SHP77 treated with DMSO at 0.1 percent for 48 hours (cell line): ENCODE measurements at places on chromosomes 5 and 9.

DNA sequence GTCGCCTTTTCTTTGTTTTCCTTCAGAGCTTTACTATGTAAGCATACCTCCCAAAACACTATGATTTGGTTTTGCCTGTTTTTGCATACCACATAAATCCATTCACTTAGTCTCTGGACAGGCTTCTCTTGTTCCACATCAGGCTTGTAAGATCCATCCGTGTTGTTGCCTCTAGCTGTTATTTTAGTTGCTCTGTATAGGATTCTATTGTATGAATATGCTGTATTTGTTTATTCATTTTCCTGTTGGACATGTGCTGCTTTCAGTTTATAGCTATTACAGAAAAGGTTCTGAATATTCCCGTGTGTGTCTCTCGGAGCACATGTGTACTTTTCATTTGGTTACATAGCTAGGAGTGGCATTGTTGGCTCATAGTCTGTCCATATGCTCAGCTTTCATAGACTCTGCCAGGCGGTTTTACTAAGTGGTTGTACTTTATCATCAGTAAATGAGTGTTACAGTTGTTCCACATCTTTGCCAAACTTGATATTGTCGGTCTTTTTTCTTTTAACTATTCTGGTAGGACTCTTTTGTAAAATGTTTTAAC is 41.8 kb downstream of the NUP214 start:
- DNase-seq = no peak

DNA sequence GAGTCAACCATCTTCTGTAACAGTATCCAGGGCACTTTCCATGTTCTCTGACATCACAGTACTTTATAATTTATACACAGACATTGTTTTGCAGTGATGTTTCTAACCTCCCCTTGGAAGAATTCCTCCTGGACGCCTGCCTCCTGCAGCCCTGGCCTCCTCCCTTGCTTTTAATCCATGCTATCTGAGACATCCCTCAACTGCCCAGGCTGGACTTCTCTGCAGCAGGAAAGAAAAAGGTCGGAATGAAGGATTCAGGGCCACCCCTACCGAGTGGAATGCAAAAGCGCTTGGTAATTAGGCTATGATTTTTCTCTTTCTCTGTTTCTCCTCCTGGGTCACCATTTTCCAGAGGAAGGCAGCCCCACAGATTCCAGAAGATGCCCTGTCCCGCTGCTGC is 47.0 kb upstream of the SHC3 start:
- no peak for DNase-seq

- DNase-seq = no peak
These were observed 1.3 kb downstream of the TNPO1 start for GRCh38 chr5:72817671-72818266.

GRCh38 chr9:117704024-117704575 is at the start of gene TLR4:
Gene TLR4, plus strand, starts transcription at chr9:117704403. Its CDS starts 70 bp downstream, at chr9:117704473.
- DNase-seq = no peak

DNA sequence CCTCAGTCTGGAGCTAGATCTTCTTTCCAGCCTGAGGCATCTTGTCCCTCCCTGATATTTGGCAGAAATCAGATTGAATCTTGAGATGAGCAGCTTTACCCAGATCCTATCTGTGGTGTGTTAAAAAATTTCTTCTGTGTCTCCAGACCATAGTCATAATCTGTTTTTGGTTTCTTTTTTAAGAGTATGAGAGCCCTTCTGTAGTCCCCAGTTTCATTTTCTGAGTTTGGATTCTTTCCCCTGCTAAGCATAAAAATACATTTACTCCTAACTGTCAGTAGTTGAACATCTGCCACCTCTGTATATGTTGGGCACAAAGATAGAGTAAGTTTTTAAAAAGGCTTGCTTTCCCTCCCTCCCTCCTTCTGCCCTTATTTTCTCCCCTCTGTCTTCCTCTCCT is 137.7 kb downstream of the CNTLN start:
- DNase-seq = no peak

GRCh38 chr5:131999441-132000240 is 11.8 kb downstream of the ACSL6 start:
- no peak for DNase-seq

- no peak for DNase-seq
These were observed 130.2 kb downstream of the MAT2B start for GRCh38 chr5:163635631-163636030.

DNA sequence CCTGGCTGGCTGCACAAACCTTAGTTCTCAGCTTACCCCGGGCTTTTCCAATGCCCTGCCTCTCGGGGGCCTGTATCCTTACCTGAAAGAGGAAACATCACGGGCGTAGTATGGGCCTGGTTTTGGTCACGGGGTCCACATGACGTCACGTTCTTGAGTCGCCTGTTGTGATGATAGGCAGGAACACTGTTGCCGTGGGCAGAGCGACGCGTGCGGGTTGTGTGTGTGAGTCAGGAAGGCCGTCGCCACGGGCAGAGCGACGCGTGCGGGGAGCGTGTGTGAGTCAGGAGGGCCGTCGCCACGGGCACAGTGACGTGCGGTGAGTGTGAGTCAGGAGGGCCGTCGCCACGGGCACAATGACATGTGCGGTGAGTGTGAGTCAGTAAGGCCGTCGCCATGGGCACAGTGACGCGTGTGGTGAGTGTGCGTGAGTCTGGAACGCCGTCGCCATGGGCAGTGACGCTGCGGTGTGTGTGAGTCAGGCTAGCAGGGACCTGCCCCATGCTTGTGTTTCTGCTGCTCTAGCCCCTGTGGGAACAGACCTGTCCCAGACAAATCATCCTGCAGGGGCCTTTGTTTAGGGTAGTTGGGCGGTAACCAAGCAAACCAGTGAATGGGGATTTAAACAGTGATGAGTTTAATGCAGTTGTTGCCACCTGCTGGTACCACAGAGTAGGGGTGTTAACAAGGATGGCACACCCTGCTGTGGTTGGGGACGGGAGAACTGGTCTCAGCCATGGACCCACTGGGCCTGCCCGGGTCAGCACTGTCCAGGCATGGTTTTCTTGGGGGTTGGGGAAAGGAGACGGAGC is 19.8 kb downstream of the TRIP13 start:
- no peak for DNase-seq

DNA sequence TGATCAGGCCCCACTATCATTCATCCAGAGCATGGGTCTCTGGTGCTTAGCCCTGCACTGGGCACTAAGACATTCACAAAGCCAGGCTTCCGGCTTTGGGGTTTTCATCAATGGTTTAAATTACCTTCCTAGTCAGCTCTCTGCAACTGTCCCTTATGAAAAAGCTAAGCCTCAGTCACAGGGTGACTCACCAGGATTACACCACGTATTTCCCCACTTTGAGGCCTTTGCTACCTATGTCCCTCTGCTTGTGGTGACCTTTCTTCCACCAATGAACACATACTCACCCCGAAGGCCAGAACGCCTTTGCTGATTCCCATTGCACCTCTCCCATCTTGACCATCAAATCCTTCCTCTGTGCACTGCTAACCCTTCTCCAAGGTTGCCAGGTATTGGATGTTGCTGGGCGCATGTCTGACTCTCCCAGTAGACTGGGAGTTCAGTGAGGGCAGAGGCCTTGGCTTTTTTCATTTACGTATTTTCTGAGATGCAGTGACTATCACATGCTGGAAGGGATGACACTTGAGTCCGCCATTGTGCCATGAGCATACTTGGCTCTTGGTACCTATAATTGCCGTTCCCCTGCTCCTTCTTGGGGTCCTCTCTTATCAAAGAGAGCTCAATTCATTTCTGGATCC is 58.7 kb upstream of the TNFSF8 start:
- DNase-seq = no peak

- no peak for DNase-seq
These were observed 1162.5 kb upstream of the DMAC1 start for GRCh38 chr9:8962084-8962483.

GRCh38 chr9:117242082-117242481 is 172.8 kb downstream of the ASTN2 start:
- DNase-seq = no peak

- no peak for DNase-seq
These were observed 40.0 kb downstream of the KLHL3 start for GRCh38 chr5:137695651-137696428.

DNA sequence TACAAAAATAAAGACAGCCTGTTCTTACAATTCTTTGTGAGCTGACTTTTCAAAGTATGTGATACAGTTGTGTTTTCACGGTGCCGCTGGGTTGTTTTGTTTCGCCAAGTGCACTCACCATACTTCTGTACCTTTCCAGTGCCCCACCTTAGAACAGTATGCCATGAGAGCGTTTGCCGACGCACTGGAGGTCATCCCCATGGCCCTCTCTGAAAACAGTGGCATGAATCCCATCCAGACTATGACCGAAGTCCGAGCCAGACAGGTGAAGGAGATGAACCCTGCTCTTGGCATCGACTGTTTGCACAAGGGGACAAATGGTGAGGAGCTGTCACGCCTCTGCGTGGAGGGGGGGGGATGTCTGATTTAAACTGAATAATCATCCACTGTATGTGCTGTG is 12.9 kb downstream of the CCT5 start:
- no peak for DNase-seq

GRCh38 chr5:111869681-111870080 is 112.7 kb upstream of the NREP start:
- DNase-seq = no peak

- DNase-seq = no peak
These were observed 73.3 kb upstream of the PHF24 start for GRCh38 chr9:34884747-34885189.

DNA sequence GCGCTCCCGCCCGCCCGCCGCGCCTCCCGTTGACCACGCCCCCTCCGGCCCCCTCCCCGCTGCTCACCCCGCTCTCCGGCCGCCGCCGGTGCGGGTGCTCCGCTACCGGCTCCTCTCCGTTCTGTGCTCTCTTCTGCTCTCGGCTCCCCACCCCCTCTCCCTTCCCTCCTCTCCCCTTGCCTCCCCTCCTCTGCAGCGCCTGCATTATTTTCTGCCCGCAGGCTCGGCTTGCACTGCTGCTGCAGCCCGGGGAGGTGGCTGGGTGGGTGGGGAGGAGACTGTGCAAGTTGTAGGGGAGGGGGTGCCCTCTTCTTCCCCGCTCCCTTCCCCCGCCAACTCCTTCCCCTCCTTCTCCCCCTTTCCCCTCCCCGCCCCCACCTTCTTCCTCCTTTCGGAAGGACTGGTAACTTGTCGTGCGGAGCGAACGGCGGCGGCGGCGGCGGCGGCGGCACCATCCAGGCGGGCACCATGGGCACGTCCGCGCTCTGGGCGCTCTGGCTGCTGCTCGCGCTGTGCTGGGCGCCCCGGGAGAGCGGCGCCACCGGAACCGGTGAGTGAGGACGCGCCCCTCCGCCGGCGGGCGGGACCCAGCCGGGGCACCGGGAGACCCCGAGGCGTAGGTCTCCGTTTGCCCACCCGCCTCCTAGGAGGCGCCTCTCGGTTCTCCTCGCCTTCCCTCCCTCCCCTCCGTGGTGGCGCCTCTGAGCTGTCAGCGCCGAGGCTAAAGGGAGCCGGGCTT is at the start of gene VLDLR:
VLDLR (plus strand) TSS at position 66 of the 739 bp plus-strand sequence; CDS start at position 469, 403 bp downstream.
- DNase-seq = no peak

- no peak for DNase-seq
These were observed 403.6 kb upstream of the IRX2 start for GRCh38 chr5:3155046-3155445.
